ENCODE measurements at places on chromosomes 6 and 20.

DNA sequence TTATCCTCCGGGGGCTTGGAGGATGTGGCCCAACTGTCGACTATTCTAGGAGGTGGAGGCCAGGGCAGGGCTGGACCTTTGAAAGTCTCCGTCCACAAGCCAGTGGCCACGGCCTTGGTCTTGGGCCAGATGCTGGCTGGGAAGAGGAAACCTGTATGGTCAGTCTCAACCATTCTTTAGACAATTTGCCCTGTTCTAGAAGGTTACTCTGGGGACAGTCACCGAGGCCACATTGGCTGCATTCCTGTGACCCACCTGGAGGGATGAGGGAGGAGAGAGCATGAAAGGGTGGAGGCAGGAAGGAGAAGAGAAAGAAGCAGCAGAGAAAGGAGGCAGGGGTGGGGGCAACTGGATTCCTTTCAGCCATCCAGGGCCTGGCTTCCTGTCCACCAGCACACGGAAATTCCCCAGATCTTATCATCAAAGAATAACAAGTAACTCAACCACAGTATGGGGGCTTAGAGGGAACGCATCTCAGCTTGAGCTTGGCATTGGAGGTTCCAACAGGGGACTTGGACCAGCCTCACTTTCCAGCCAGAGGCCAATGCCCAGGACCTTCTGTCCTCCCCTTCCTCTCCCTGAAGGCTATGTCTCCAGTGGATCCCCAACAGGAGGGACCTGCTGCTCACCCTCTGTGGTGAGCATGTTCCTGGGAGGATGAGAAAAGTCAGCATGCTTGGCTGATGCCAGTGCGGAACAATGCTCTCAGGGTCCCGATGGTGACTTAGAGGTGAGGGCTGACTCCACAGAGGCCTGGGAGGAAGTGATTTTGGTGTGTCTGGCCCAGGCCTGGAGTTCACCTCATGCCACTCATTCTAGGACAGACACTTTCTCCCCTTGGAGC, 30.4 kb downstream of the TGM2 start:
- no peak for DNase-seq

GRCh38 chr6:10434235-10434634, 19.4 kb upstream of the TFAP2A start:
- no peak for DNase-seq

GRCh38 chr6:8392569-8392968, 42.8 kb downstream of the SLC35B3 start:
- DNase-seq, result no peak

- no peak for DNase-seq
Measured at GRCh38 chr6:161152907-161153662, 120.8 kb downstream of the AGPAT4 start.

DNA sequence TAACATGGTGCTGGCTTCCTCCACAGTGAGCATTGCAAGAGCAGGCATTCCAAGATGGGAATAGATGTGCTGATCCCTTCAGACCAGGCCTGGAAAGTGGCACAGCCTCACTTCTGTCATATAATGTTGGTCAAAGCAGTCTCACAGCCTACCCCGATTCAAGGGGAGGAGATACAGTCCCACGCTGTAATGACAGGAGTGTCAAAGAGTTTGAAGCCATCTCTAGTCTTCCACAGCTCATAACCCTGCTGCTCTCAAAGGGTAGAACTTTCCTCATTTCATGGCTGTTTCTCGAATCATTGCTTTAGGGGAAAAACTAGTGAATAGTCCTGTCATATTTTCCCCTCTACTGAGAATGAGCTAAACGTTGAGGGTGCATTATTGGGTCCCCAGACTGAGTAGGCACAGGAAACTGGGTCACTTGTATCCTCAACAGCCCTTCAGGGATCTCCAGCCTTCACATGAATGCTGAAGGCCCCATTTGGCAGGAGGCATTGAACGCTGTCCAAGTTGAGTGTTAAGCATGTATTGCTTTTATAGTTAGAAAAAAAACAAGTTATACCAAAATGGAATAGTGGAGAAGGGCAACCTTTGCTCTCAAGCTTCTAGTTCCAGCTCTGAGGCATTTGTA, 27.3 kb downstream of the DTD1 start:
- no peak for DNase-seq

GRCh38 chr20:11437611-11438380, 479.9 kb upstream of the BTBD3 start:
- DNase-seq, result no peak

- no peak for DNase-seq
Measured at GRCh38 chr6:10411131-10411970, 3.5 kb downstream of the TFAP2A start.

DNA sequence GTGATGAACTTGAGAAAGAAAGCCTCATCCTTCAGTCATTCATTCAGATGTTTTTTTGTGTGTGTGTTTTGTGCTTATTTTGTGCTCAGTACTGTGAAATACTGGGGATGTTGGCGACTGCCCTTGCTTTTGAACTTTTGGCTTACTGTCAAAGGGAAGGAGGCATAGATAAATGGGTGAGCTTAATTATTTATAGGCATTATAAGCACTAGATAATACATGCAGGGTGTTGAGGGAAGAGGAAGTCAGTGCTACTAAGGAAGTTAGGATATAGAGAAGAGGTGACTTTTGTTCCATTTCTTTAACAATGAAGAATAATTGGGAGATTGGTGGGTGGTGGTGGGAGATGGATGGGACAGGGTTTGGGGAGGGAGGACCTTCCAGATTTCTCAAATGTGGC, 23.6 kb downstream of the XRN2 start:
- no peak for DNase-seq

DNA sequence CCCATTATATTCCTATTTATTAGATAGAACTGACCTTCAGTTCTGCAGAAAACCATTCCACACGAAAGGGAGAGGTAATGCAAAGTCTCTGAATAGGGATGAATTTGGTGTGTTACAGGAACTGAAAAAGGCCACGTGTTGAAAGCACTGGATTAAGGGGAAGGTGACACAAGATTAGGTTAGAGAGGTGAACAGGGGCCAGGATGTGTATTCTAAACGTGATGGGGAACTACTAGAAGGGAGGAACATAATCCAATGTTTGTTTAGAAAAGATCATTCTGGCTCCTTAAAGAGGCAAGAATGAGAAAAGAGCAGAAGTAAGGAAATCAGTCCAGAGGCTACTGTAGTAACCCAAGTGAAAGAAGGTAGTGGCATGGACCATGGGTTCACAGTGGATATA, 6.3 kb upstream of the ZKSCAN8 start:
- no peak for DNase-seq

DNA sequence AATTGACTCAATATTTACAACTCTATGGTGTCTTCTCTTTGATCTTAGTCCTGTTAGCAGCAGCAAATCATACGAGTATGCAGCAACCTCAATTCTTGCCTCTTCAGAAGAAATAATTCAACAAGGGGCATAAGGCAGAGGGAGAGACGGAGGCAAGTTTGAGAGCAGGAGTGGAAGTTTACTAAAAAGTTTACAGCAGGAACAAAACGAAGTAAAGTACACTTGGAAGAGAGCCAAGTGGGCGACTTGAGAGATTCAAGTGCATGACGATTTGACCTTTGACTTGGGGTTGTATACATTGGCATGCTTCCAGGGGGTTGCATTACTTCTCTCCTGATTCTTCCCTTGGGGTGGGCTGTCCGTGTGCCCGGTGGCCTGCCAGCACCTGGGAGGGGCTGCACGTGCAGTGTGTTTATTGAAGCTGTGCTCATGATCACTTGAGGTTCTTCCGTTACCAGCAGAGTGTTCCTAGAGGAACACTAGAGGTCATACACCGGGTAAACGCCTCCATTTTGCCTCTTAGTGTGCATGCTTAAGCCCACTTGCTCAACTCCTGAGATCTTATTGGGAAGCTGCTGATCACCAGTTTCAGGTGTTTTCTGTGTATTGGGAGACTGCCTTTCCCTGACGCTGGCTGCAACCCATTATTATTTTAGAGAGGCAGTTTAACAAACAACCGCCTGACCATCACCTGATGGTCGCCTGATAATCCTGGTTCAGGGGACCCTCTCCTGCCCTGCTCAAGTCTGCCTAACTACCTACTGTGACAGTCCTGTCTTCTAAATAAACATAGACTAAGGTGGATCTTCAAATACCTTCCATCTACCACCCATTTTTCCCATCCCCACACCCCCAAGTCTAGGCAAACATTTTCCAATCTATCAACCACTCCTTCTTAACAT, 172.4 kb upstream of the MYLIP start:
- no peak for DNase-seq

DNA sequence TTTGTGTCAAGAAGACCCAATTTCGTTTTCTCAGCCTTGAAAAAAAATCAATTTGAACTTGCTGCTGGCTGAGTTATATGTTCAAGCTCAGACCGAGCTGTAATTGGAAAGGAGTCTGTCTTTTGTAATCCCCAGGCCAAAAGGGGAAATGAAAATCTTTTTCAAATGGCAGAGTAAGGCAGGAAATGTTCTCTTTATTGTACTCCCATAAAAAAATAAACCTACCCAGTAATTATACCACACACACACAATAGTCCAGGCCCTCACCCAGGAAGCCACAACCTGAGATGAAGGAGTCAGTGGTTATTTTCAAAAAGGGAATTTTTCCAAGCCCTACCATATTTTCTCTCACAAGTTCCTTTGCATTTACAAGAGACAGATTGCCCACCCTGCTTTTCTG, 45.3 kb downstream of the CLIC5 start:
- no peak for DNase-seq

GRCh38 chr20:61254881-61255626, 3.0 kb downstream of the CDH4 start:
- no peak for DNase-seq

- no peak for DNase-seq
Measured at GRCh38 chr6:93447874-93448273, 28.5 kb upstream of the EPHA7 start.

- no peak for DNase-seq
Measured at GRCh38 chr20:2485661-2486060, 15.1 kb upstream of the SNRPB start.

DNA sequence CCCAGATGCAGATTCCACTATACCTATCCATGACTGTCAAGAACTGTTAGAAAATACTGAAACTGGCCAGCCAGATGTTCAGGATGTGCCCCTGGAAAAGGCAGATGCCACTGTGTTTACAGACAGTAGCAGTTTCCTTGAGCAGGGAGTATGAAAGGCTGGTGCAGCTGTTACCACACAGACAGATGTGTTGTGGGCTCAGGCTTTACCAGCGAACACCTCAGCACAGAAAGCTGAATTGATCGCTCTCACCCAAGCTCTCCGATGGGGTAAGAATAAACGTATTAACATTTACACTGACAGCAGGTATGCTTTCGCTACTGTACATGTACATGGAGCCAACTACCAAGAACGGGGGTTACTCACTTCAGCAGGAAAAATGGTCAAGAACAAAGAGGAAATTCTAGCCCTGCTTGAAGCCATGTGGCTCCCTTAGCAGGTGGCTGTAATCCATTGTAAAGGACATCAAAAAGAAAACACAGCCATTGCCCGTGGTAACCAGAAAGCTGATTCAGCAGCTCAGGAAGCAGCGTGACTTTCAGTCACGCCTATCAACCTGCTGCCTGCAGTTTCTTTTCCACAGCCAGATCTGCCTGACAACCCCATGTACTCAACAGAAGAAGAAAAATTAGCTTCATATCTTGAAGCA, 459.7 kb upstream of the HTR1E start:
- DNase-seq, result no peak

DNA sequence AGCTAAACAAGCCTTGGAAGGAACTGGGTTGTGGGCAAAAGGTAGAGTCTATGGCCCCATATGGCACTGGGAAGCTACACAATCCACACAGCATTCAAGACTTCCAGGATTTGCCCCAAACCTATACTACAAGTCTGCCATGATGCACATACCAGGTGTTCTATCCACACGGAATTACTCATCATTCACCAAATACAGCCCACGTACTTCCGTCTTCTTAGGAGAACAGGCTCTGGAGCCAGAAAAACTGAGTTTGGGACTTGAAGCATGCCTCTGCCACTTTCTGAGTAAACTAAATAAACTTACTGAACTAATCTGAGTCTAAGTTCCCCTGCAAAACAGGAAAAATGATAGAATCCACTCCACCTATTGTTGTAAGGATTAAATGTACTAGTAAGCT, 28.6 kb downstream of the RIMS4 start:
- DNase-seq, result no peak

DNA sequence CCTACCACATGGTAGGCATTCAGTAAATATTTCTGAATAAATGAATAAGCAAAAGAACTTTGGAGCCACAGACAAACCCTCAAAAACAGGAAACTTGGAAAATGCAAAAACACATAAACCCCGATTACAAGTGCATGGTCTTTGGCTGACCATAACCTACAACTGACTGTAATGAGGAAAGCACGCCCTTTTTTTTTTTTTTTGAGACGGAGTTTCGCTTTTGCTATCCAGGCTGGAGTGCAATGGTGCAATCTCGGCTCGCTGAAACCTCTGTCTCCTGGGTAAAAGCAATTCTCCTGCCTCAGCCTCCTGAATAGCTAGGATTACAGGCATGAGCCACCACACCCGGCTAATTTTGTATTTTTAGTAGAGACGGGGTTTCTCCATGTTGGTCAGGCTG, 11.9 kb upstream of the LATS1 start:
- no peak for DNase-seq

DNA sequence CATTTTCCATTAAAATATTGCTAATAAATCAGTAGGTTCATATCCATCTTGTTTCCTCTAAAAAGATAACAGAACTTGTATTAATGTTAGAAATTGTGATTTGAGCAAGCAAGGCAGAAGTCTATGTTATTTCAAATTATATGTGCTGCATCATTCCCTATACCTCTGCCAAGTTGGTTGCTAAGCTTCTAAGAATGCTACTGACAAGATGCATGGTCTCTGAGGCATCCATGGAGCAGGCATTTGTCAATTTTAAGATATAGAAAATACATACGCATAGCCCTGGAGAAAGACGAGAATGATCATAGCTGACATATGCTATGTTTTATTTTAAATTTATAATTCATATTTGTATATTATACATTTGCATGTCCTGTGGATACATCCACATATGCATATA, 168.3 kb upstream of the THEMIS start:
- no peak for DNase-seq

- no peak for DNase-seq
Measured at GRCh38 chr20:57439432-57439831, 48.2 kb downstream of the RBM38 start.

- no peak for DNase-seq
Measured at GRCh38 chr20:56574531-56575142, 41.6 kb downstream of the FAM209B start.

DNA sequence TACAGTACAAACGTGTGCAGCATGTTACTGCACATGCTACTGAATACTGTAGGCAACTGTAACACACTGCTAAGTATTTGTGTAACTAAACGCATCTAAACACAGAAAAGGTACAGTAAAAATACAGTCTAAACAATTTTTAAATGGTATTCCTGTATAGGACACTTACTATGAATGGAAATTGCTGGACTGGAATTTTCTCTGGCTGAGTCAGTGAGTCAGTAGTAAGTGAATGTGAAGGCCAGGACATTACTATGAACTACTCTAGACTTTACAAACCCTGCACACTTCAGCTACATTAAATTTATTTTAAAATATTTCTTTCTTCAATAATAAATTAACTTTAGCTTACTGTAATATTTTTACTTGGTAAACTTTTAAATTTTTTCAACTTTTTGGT, 225.0 kb upstream of the TENT5A start:
- DNase-seq, result no peak

- DNase-seq, result no peak
Measured at GRCh38 chr20:59603781-59604541, at the start of gene PHACTR3. Gene PHACTR3, plus strand, starts transcription at chr20:59604540. Its CDS starts 475 bp downstream, at chr20:59605015.

Measured in stimulated activated CD8-positive, alpha-beta memory T cell treated with anti-CD3 and anti-CD28 coated beads, Interleukin-12 subunit alpha, Interleukin-12 subunit beta, amount 100 ng/mL, for 4 hours (primary cell).